NCI-H526 treated with DMSO at 0.1 percent for 48 hours (cell line): ENCODE measurements at places on chromosomes 11 and 22.
A peak's percentile ranks its signal among the peaks of the same experiment; 100 is the strongest.

DNA sequence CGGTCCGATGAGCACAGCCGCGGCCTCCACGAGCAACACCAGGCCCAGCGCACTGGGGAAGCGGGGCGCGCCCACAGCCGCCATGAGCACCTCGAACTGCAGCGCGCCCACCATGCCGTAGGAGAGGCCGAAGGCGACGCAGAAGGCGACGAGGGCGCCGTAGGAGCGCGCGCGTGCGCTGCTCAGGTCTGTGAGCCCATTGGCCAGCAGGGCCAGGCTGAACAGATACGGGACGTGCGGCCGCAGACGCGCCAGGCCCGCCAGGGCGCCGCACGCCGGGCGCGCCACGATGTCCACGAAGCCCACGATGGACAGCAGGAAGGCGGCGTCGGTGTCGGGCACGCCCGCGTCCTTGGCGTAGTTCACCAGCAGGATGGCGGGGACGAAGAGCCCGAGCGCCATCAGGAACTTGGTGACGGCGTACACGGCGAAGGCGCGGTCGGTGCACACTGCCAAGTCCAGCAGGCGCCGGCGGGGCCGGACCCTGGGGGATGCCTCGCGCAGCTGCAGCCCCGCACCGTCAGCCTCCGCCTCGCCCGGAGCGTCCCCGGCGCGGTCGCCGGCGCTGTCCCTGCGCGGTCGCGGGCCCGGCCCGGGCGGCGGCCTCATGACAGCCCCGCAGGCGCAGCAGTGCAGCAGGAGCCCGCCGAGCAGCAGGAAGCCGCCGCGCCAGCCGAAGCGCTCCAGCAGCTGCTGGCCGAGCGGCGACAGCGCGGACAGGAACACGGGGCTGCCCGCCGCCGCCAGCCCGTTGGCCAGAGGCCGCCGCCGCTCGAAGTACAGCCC lies 2.9 kb downstream of the SLC16A8 start:
- DNase-seq, result no peak

DNA sequence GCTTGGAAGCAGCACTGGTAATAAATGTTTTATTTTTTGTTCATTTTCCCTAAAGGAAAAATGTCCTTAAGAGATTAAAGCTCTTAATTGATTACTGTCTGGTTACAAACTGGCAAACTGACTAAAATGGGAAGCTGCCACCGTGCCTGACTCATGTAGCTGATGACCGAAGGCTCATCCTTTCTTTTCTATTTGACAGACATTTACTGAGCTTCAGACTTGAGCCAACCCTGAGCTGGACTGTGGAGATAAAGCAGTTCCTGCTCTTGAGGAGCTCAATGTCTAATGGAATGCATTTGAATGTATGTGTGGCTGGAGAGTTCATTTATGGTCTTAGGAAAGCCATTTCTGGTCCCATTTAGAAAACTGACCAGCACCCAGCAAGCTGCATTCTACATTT lies 91.3 kb downstream of the RNF169 start:
- no peak for DNase-seq

DNA sequence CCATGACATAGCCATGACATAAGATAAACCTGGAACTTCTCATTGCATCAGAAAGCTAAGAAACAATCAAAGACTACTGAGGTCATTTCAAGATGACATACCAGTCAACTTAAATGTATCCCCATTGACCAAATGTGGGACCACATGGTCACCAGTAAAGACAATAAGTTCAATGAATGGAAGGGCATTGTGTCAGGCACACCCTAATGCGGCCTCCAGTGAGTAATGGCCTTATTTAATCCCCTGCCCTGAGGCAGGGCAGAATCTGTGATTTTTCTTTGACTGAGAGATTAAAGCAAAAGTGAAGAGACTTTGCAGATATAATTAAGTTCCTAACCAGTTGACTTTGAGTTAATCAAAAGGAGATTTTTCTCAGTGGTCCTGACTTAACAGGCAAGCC lies 17.3 kb upstream of the SYT8 start:
- no peak for DNase-seq

GRCh38 chr11:35964841-35965240 lies 21.0 kb downstream of the LDLRAD3 start:
- no peak for DNase-seq

DNA sequence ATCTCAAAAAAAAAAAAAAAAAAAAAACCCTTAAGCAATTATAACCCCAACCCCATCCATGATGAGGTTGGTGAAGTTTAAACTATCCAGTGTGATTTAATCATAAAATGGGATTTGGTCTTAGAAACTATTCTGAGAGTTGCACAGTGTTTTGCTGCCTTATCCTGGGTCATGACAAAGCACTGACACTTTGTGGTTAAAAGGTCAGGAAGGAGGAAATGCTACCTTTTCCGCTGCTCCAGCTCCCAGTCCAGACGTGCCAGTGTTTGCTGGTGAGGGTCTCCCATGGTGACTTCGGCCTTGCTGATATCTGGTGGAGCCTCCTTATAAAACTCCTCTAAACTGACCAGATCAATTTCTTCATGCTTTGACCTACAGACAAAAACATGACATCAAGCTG lies 14.5 kb downstream of the THOC5 start:
- no peak for DNase-seq

GRCh38 chr11:104127828-104128227 lies 36.1 kb downstream of the PDGFD start:
- no peak for DNase-seq

DNA sequence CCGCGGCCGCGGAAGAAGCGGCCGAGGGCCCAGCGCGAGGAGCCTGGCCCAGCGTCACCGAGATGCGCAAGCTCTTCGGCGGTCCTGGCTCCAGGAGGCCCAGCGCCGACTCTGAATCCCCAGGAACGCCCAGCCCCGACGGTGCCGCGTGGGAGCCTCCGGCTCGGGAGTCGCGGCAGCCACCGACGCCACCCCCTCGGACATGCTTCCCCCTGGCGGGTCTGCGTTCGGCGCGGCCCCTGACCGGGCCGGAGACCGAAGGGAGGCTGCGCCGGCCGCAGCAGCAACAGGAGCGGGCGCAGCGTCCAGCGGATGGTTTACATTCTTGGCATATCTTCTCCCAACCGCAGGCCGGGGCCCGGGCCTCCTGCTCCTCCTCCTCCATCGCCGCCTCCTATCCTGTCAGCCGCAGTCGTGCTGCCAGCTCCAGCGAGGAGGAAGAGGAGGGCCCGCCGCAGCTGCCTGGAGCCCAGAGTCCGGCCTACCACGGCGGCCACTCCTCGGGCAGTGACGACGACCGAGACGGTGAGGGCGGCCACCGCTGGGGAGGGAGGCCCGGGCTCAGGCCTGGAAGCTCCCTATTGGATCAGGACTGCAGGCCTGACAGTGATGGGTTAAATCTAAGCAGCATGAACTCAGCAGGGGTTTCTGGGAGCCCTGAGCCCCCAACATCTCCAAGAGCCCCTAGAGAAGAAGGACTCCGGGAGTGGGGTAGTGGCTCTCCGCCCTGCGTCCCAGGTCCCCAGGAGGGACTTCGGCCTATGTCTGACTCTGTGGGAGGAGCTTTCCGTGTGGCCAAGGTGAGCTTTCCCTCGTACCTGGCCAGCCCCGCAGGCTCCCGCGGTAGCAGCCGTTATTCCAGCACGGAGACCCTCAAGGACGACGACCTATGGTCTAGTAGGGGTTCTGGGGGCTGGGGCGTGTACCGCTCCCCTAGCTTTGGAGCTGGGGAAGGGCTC lies 1.2 kb downstream of the ARHGEF17 start:
- DNase-seq, result peak; percentile 11
